IMR-90 (cell line): ENCODE measurements at places on chromosomes 2 and 18.

- no peak for DNase-seq
These were observed 1.4 kb downstream of the C2orf72 start for GRCh38 chr2:231038483-231039293.

DNA sequence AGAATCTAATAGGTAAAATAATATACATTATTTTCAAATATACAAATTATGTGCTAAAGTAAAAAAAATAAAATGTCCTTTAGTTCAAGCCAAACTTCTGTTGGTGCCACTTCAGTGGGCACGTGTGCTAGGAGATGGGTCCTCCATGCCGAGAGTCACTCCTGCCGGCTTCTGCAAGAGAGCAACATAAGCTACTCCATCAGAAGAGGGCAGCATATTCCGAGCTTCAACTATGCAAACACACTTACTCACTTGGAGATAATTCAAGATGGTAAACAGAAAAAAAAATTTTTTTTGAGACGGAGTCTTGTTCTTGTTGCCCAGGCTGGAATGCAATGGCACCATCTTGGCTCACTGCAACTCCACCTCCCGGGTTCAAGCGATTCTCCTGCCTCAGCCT, 24.4 kb downstream of the CNOT11 start:
- peak; percentile 49 for DNase-seq

- no peak for DNase-seq
These were observed 67.5 kb downstream of the ATP9B start for GRCh38 chr18:79136742-79137141.

DNA sequence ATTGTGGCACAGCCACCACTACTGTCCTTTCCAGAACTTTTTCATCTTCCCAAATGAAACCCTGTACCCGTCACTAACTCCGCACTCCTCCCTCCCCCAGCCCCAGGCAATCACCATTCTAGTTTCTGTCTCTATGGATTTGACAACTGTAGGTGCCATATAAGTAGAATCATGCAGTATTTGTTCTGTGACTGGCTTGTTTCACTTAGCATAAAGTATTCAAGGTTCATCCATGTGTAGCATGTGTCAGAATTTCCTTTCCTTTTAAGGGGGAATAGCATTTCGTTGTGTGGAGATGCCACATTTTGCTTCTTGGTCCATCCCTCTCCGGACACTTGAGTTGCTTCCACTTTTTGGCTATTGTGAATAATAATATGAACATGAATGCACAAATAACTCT, 842 bp upstream of the CKAP2L start:
- no peak for DNase-seq

GRCh38 chr2:33859176-33859575, 260.1 kb upstream of the FAM98A start:
- no peak for DNase-seq

DNA sequence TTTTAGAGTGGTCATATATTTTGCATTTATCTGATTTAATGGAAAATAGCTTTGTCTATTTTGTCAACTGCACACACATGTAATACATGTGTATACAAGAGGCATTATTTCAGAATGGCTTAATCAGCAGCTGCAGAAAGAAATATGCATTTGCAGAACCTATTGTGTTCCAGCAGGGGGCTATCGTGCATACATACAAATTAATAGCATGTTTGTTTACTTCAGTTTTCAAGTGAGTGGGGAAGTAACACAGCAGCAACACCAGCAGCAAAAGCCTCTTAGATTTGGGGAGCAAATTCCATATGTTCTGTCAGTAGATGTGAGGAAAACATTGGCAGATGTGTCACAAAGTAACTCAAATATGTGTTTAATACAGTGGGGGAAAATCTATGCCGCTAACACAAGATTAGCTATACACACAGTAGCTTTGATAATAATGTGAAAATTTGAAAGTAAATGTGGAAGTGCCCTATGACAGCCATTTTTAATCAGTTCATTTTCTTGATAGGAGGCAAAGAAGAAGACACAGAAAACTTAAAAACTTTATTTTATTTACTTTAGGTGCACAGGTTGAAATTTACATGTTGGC, 218.1 kb downstream of the WDR7 start:
- DNase-seq = peak; percentile 73

DNA sequence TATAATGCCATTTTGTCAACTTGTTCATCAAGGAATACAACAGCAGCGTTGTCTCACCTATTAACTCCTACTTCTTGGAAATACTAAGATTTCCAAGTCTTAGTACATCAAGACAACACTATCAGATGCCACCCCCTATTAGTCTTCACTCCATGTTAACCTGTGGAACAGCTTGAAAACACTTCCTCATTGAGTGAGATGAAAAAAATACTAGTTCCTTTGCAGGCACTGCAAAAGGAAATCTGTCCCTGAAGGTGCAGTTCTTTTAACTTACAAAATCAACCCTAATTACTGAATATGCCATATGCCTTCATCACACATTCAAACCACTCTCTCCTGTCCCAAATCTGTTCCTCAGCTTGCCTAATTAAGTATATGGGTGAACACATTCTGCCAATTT, 4.0 kb downstream of the CWC22 start:
- no peak for DNase-seq

GRCh38 chr2:202583709-202584219, 51.0 kb upstream of the FAM117B start:
- DNase-seq = no peak

- DNase-seq = no peak
These were observed 52.1 kb downstream of the LRRTM1 start for GRCh38 chr2:80252294-80252986.

DNA sequence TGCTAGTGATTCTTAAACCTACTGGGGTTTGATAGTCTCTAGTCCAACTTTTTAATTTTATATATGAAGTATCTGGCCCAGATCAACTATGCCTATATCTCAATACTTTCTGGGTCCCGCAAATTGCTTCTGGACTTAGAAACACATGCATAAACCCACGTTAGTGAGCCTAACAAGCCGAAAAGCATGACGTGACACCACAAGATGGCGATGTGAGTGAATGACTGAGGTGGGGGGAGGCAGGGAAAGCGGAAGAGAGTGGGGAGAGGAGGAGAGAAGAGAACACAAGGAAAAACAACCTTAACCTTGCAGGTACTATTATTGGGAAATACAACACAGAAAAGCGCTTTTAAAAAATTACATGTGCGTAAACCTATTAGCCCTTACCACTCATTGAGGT, 13.8 kb downstream of the PDIA6 start:
- no peak for DNase-seq

- no peak for DNase-seq
These were observed 138.2 kb downstream of the SH3RF3 start for GRCh38 chr2:109266998-109267854.
